Activated CD4-positive, alpha-beta T cell treated with anti-CD3 and anti-CD28 coated beads for 36 hours (primary cell): ENCODE measurements at places on chromosomes 13 and 19. TPM values are rescaled to one million over a fixed set of nuclear protein-coding genes. Genes with fewer than 3 reads are reported as not detected.

STAP2 gene
- total RNA-seq = 11.0 TPM

CABP5 gene
- total RNA-seq = not detected

DACH1 gene
- total RNA-seq = 0.21 TPM

ZNF649 gene
- 11.2 TPM for total RNA-seq

NKPD1 gene
- 0.11 TPM for total RNA-seq

SMIM17 gene
- not detected for total RNA-seq

RBM42 gene
- 87.5 TPM for total RNA-seq

SHC2 gene
- 0.21 TPM for total RNA-seq

CYP4F2 gene
- total RNA-seq = not detected

ZFP36 gene
- 69.3 TPM for total RNA-seq

PSG1 gene
- total RNA-seq = not detected

F2RL3 gene
- not detected for total RNA-seq

GARIN5A gene
- total RNA-seq = 0.48 TPM

KIR2DL1 gene
- total RNA-seq = not detected

MCEMP1 gene
- not detected for total RNA-seq

HSH2D gene
- total RNA-seq = 38.2 TPM

TEX29 gene
- total RNA-seq = 0.46 TPM
